ENCODE measurements at places on chromosomes 2 and 18. TPM values are rescaled to one million over a fixed set of nuclear protein-coding genes. Genes with fewer than 3 reads are reported as not detected.

DNA sequence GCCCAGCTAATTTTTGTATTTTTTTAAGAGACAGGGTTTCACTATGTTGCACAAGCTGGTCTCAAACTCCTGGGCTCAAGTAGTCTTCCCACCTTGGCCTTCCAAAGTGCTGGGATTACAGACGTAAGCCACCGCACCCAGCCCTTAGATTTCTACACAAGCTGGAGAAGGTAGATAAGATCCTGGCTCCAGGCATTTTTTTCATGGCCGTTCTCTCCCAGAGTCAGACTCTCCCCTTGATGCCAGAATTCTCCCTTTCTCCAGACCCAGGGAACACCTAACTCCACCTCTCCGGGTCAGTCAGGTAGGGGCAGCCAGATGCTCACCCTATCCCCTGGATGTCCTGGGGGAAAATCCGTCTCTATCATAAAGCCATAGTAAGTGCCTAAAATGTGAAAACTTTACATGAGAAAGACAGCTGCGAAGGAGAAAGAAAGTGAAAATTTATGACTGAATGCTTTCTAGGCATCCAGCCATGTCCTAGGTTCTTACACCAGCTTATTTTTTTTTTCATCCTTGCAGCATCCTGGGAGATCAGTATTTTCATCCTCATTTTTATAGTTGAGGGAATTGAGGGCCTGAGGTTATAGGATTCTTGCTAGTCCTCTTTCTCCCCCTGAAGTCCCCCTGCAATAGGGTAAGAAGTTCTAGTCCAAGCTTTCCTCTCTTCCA lies 16.3 kb downstream of the SIX3 start:
- no peaks in the 10 kb centered on the region for H3K36me3 ChIP-seq
- H3K4me3 ChIP-seq = no peak overlapping the region
- H3K27me3 ChIP-seq = peaks cover 85% of the 10 kb centered on the region

DNA sequence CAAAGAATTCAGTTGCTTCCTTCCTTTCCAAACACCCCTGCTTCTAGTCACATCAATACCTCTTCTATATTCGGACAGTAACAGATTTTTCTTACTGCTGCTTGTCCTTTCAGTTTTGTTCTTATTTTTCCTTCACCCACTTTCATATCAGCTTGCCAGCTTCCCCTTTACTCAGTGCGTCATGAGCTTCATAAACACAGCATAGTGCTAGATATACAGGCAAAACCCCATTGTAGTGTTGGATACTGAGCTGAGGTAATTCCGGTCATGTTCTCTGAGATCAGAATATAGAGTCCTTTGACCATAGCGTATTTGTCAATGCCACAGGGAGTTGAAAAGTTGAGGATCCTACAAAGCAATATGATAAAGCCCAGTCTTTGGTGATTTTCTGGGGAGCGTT lies 2.4 kb downstream of the FARP2 start:
- H3K27me3 ChIP-seq = peaks cover 2% of the 10 kb centered on the region
- H3K27ac ChIP-seq = no peak overlapping the region
- H3K4me1 ChIP-seq = peaks cover 20% of the 10 kb centered on the region
- DNase-seq = no peak
- peak overlapping the region; percentile 68 for H3K4me3 ChIP-seq

DNA sequence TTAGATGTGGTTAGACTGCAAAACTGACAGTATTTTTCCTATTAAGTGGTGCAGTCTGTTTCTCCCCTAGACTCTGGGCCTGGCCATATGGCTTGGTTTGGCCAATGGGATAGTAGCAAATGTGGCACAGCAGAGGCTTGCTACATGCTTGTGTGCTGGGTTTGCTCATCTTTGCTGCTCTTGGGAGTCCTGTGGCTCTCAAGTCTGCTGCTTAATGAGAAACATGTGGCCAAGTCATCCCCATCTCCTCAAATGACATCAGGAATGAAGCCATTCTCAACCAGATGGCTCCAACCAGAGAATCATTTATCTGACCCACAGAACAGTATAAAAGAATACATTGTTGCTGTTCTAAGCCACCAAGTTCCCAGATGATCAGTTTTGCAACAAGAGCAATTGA lies 57.1 kb upstream of the PAX3 start:
- H3K4me1 ChIP-seq = no peaks in the 10 kb centered on the region
- peaks cover 3% of the 10 kb centered on the region for H3K36me3 ChIP-seq
- H3K27ac ChIP-seq = no peak overlapping the region
- no peaks in the 10 kb centered on the region for H3K27me3 ChIP-seq
- no peak for DNase-seq
- H3K4me3 ChIP-seq = no peak overlapping the region

DNA sequence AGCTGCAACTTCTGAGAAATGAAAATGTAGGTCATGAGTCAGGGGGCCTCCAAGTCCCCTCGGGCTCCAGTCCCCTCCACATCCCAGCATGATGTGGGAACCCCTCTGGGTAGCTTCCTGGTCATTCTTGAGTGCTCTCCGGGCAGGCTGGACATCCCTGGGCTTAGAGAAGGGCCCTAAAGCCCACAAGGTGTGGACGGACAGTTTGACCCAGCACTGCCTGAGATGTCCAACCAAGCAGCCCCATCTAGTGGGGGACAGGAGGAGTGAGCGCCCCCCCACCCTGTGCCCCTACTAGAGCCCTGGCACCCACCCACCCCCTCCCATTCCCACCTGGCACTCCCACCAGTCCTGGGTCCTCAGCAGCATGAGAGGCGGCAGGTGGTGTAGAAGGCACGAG lies 46.0 kb downstream of the CYP27C1 start:
- no peak overlapping the region for H3K4me3 ChIP-seq
- peaks cover 2% of the 10 kb centered on the region for H3K36me3 ChIP-seq
- DNase-seq = no peak
- H3K27ac ChIP-seq = no peak overlapping the region

- DNase-seq = no peak
- peak overlapping the region; percentile 49 for H3K4me3 ChIP-seq
- peak overlapping the region; percentile 96 for H3K27ac ChIP-seq
- peaks cover 46% of the 10 kb centered on the region for H3K4me1 ChIP-seq
Measured at GRCh38 chr2:16216558-16216945, 276.2 kb downstream of the MYCN start.

GRCh38 chr2:72106978-72107377 lies 40.7 kb downstream of the CYP26B1 start:
- no peak overlapping the region for H3K27ac ChIP-seq
- peaks cover 6% of the 10 kb centered on the region for H3K4me1 ChIP-seq
- peaks cover 13% of the 10 kb centered on the region for H3K27me3 ChIP-seq

DNA sequence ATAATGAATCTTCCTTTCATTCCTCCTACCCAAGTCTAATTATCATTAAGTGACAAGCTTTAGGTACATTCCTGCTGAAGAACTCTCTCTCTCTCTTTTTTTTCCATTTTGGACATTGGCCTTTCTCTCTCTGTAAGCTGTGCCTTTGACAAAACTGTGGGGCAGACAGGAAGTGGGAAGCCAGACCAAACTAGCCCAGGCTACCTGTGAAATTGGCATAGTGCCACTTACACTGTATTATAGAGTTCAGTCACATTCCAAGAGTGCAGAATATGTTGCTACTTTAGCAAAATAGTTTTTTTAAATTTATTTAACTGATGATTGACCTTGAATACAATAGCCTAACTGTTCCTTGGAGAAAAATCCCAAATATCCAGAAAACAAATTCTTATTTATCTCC lies 381.5 kb upstream of the ETAA1 start:
- H3K4me3 ChIP-seq = no peak overlapping the region
- peaks cover 4% of the 10 kb centered on the region for H3K27me3 ChIP-seq
- DNase-seq = no peak

DNA sequence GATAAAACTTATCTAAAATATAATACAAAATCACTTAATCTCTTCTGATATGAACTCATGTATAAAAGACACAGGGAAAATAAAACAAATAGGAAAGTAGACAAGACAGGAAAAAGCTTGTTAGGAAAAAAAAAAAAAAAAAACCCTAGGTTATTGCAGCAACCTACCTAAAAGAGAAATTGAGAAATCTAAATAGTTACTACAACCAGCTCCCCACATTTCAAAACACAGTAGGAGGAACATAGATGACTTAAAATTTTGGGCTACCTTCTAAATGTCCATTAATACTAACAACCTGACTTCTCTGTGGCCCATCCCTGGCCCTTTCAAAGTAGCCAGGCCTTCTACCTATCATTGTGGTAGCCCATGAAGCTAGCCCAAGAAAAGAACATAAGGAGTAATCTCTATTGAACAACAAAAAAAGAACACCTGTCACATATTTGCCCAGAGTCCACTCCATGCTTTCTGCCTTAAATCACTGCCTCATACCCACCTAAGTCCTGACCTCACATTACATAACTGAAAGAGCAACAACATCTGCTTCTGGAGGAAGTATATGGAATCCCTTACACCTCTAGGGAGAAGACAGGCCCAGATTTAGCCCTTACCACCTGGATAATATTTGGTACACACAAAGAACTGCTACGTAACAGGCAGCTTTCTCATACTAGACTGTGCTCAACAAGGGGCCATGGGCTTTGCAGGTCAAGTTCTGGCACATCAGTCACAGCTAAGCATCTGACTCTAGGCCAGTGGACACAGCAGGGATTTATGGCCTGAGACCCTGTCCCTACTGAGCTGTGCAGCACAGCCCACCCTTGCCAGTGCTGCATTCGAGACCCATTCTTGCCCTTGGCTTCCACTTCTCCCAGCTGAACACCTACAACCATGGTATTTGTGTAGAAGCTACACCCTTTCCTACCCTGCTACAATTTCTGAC lies 8.5 kb downstream of the SUCLG1 start:
- peaks cover 14% of the 10 kb centered on the region for H3K4me1 ChIP-seq
- no peaks in the 10 kb centered on the region for H3K27me3 ChIP-seq
- DNase-seq = no peak
- no peak overlapping the region for H3K4me3 ChIP-seq
- H3K36me3 ChIP-seq = peaks cover 5% of the 10 kb centered on the region
- H3K27ac ChIP-seq = peak overlapping the region; percentile 44

DNA sequence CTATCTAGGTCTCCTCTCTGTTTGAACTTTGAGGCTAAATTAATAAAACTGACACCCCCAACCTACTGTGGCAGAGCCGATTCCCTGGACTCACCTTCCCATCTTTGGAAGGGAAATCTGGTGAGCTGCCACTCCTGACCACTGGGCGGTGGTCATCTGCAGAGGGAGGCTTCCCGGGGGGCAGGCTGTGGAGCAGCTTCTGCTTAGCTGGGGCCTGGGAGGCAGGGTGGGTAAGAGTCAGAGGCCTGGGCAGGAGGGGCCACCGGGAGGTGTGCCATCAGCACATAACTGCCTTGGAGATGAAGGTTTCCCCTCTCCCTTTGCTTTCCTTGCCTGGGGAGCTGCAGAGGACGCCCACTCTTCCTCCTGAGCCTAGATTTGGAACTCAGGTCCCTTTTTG lies 2.3 kb upstream of the NPPC start:
- H3K27me3 ChIP-seq = peaks cover 52% of the 10 kb centered on the region
- H3K36me3 ChIP-seq = peaks cover 4% of the 10 kb centered on the region
- H3K4me1 ChIP-seq = peaks cover 39% of the 10 kb centered on the region

DNA sequence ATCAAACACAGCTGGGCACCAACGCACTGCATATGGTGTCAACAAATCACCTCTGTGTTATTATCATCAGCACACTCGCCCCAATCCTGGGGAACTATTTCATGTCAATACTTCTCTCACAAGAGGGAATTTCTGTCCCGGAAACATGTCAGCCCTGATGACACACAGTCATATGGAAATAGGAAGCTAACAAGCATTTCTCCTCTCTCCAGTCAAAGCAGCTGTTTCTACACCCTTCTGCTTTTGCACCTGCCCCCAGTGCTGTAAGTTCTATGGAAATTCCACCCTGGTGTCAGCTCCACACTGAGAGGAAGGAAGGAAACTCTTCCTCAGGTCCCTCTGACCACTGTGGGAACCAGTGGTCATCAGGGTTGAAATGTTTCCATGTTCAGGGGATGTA lies 447.6 kb upstream of the ID2 start:
- H3K4me3 ChIP-seq = no peak overlapping the region
- H3K27ac ChIP-seq = no peak overlapping the region
- no peaks in the 10 kb centered on the region for H3K36me3 ChIP-seq

GRCh38 chr2:205511221-205511620 lies 171.1 kb upstream of the NRP2 start:
- no peak overlapping the region for H3K4me3 ChIP-seq
- H3K27ac ChIP-seq = no peak overlapping the region
- H3K36me3 ChIP-seq = peaks cover 8% of the 10 kb centered on the region
- H3K27me3 ChIP-seq = no peaks in the 10 kb centered on the region
- H3K4me1 ChIP-seq = peaks cover 21% of the 10 kb centered on the region

INPP4A gene
- total RNA-seq = 29.9 TPM

TGOLN2 gene
- 54.8 TPM for total RNA-seq

LYPD6B gene
- not detected for total RNA-seq

CABLES1 gene
- total RNA-seq = 2.3 TPM

MCFD2 gene
- total RNA-seq = 79.8 TPM

Measured in neural crest cell (in vitro differentiated cells).